ENCODE measurements at places on chromosomes 2 and 18.

- no peak for DNase-seq
Measured at GRCh38 chr2:141317986-141318385, 812.8 kb downstream of the LRP1B start.

GRCh38 chr2:224041554-224041953 is 2.5 kb upstream of the SERPINE2 start:
- no peak for DNase-seq

DNA sequence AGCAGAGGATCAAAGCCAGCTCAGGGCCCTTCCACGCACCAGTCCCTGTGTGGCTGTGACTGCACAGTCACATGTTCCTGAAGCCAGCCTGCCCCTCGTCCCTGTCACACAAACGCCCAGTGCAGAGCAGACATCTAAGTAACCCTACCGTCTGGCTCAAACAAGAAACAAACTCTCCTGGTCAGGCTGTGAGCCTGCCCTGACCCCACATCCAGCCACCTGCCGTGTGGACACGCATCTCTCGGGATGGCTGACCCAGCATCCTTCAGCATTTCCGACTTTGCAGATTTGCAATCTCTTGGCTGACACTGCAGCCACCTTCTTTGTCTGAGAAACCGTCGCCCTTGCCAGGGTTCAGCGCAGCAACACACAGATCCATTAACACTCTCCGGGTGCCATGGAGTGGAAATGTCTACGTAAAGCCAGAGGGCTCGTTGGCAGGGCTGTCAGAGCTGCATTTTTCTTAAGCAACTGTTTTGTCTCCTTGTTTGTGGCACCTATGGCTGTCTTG is 82.3 kb upstream of the ASAP2 start:
- DNase-seq, result no peak

DNA sequence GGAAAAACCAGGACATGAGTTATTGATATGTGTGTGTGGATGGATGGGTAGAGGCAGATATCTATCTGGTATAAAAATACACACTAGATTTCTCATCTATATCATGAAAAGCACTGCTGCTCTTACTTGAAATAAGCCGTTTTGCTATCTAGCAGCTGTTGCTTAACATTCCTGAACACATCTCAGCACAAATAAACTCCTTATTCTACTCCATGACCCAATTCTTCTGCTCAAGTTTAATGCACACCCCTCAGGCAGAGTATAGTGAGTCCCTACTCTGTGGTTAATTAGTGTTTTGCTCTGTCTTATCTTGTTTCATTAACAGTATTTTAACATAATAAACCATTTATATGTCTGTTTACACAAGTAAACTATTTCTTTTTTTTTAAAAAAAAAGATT is 134.2 kb downstream of the CBLN2 start:
- no peak for DNase-seq

DNA sequence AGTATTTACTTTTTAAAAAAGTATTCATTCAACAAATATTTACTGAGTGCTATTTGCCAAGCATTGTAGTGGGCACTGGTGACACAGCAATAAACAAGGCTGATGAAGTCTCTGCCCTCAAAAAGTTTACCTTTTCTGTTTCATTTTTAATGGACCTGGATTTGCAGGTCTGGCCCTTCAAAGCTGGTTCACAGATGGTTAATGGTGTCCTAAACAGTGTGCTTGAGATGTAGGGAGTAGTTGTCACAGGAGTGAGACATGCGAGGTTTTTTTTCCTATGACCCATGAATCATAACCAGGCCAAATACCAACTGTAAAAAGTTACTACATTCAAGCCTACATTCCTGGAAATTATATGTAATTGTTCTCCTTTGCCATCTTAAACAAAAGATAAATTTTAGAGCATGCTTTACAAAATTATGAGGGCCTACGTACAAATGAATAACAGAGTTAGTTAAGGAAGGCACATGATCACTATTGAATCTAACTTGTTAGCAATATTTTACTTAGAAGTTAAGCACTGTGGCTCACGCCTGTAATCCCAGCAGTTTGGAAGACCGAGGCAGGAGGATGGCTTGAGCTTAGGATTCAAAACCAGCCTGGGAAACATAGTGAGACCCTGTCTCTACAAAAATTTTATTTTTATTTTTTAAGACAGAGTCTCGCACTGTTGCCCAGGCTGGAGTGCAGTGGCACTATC is 223.9 kb downstream of the MBD5 start:
- no peak for DNase-seq

- no peak for DNase-seq
Measured at GRCh38 chr2:45944074-45944473, 292.6 kb downstream of the PRKCE start.

DNA sequence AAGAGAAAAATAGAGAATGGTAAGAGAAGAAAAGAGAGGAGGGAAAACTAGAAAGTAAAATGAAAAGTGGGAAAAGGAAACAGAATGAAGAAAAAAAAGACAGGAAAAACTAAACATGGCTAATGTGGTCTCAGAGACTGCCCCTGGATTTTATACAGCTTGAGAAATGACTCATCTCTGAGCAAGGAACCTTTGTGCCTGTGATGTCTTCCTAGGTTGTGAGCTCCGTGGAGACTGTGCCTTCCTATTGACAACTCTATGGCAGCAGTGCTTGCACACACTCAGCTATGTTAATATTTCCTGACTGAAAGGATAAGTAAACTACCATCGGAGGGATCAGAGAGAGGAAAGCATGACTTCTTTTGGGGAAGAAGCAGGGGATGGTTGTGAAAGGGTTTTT is 203.8 kb downstream of the RDH14 start:
- no peak for DNase-seq

GRCh38 chr2:110662560-110662959 is 15.3 kb downstream of the BUB1 start:
- DNase-seq, result no peak

GRCh38 chr2:45765007-45765727 is 113.7 kb downstream of the PRKCE start:
- DNase-seq, result no peak

GRCh38 chr2:64807417-64807816 is 153.7 kb upstream of the SERTAD2 start:
- DNase-seq, result no peak

GRCh38 chr2:71223767-71224333 is 3.1 kb downstream of the PAIP2B start:
- peak; percentile 71 for DNase-seq

DNA sequence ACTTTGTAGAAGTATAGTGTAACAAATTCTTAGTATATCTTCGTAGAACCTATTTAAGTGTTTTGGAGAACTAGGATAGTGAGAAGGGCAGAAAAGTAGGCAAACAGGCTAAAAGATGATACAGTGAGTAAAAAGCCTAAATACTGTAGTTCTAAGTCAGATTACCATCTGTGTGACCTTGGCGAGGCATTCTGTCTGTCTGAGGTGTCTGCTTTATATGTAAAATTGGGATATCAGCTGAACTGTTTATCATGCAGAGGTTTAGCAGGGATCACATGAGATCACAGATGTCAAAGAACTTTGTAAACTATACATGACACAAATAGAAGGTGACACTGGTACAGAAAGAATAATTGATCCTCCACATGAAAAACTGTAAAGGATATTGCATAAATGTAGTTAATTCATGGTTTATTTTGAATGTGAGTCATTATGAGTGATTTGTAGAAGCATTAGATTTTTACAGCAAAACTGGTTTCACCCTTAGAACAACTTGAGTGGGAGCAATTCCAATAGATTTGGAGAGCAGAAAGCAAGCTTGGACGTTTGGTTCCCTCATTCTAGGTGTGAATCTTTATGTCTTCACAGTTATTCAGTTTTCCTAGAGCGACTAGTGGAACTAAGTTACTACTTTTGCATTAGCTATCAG is 41.9 kb downstream of the TAF1B start:
- no peak for DNase-seq

DNA sequence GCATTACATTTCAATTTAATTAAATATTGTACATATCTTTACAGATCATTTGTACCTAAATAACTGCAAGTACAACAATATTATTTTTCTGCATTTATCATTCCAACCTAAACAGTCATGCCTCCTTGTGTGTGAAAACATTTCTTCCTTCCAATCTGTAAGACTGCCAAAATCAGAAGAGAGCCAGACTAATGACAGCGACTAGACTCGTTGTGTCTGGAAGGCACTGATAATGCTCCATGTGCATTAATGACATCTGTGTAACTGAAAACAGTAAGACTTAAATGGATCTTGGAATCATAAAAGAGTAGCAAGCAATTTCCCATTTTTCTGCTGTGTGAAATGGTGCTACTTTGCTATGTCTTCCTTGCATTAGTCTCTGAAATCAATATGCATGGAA is 278.0 kb upstream of the DSEL start:
- no peak for DNase-seq

- DNase-seq, result no peak
Measured at GRCh38 chr2:178072000-178072382, 586 bp downstream of the PDE11A start.

DNA sequence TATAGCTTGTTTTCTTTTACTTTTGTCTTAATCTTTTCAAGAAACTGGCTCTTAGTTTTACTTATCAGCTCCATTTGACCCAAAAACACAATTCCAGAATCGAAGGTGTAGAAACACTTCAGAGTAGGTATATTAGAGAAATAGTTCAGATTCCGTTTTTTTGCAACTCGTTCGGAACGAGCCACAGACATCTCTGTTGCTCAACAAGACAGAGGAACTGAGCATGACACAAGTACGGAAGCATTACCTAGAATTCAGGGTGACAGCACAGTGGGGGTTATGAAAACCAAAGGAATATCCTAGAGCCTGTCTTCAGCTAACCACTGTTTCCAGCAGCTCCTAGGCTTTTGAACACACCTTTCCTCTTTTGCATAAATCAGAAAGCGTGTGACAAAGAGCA is 5.0 kb downstream of the HRH4 start:
- no peak for DNase-seq

- no peak for DNase-seq
Measured at GRCh38 chr2:160242893-160243564, 43.0 kb upstream of the ITGB6 start.

GRCh38 chr2:42929546-42930024 is 137.2 kb upstream of the HAAO start:
- DNase-seq, result no peak

GRCh38 chr2:234635284-234635683 is 138.4 kb upstream of the ARL4C start:
- no peak for DNase-seq

DNA sequence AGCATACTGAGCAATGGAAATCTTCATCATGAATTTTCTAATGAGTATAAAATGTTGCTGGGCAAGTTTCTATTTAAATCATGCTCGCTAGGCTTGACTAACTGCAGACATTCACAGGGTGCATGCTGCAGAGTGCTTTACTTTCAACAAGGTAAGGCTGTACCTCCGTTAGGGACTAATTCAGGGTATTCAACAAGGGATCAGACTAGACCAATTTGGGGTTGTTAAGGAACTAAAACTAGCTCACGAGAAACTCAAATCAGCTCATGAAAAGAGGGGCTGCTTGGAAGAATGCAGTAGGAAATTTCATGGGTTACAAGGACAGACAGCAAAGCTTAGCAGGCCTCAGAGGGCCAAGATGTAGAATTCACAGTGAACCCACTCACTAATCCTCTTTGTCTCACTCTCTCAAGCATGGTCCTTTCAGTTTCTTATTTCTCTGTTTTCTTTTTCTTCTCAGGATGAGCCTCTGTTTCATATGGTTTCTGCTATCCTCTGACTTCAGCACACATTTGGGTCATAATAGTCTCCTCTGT is 2.2 kb downstream of the MYO3B start:
- no peak for DNase-seq

DNA sequence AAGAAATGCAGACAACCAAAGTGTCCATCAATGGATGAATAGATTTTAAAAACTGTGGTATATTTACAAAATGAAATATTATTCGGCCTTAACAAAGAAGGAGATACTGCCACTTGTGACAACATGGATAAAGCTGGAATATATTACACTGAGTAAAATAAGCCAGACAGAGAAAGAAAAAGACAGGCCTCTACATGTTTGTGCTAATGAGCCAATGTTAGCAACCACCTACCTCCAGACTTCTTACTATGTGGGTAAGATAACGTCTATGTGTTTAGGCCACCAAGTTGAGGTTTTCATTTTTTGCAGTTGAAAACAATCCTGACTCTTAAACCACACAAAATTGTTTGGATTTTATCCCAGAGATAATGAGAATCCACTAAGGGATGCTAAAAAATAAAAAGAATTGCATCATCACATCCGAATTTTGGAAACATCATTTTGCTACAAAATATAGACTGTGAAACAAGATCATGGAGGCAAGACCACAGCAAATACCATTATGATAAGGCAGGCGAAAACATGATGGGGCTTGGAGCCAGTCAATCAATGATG is 47.0 kb downstream of the EVA1A start:
- DNase-seq, result no peak

DNA sequence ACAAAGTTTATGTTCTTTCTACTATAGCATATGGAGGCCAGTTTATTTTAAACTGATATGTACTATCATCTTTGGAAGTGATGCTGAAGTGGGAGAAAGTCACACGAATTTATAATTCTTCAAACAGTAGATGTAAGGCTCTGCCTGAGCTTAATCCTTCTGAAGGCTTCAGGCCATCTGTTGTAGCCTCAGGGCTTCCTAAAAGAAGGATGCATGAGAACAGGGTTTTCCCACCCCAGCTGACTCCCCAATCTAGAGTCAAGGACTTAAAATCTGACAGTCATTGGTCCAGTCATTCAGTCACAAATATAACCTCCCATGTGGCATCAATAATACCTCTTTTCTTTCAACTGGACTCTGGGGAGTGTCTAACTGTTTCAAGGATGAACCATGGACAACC is 330.5 kb downstream of the KCNS3 start:
- DNase-seq, result no peak

DNA sequence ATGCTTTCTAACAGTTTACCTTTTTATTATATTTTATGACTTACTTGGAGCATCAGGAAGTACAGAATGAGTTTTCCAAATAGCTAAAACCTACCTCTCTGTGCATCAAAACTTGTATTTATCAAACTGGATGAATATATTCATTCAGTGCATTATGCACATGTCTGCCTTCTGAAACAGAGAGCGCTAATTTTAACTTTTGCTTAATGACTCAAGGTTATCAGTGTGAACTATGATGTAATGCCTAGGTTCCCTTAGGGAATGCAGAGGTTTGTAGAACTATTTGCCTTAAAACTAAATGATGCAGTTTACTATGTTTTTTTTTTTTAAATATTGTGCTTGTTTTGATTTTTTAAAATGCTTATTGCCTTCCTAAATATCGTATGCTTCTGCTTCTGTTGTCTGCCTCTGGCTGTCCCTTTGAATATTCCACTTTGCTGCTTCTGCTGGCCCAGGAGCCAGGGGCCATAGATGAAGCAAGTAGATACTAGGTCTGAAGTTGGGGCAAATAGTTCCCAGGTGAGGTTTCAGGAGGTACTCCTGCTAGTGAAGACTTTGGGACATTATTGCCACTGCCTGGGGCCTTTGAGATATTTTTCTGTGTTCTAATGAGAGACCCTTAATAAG is 16.5 kb downstream of the TMEM178A start:
- no peak for DNase-seq

- no peak for DNase-seq
Measured at GRCh38 chr2:174300114-174300513, 34.6 kb upstream of the SP9 start.
